ENCODE measurements at places on chromosomes 16 and 17.
A peak's percentile ranks its signal among the peaks of the same experiment; 100 is the strongest.

DNA sequence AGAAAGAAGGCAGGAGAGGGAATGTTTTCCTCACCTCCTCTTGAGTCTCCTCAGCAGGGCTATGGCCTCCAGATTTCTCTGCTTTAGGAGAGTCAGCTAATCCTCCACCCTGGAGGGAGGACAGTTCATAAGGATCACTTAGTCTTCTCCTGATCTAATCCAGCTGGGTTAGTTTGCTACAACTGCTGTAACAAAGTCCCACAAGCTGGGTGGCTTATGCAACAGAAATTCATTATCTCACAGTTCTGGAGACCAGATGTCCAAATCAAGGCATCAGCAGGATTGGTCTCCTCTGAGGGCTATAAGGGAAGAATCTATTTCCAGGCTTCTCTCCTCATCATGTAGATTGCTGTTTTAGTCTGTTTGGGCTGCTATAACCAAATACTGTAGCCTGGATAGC, 40.6 kb upstream of the XYLT1 start:
- H3K4me3 ChIP-seq: no peak overlapping the region
- H3K36me3 ChIP-seq: no peaks in the 10 kb centered on the region
- H3K27me3 ChIP-seq: no peaks in the 10 kb centered on the region
- no peaks in the 10 kb centered on the region for H3K4me1 ChIP-seq
- no peak for DNase-seq

GRCh38 chr16:3289998-3290673, 6.8 kb downstream of the ZNF263 start:
- DNase-seq: no peak
- H3K4me3 ChIP-seq: peak overlapping the region; percentile 65
- peaks cover under 1% of the 10 kb centered on the region for H3K4me1 ChIP-seq
- H3K27ac ChIP-seq: no peak overlapping the region
- peaks cover 76% of the 10 kb centered on the region for H3K36me3 ChIP-seq
- no peaks in the 10 kb centered on the region for H3K27me3 ChIP-seq

GRCh38 chr16:8358937-8359336, 231.4 kb downstream of the TMEM114 start:
- no peak overlapping the region for H3K4me3 ChIP-seq
- DNase-seq: no peak
- H3K4me1 ChIP-seq: no peaks in the 10 kb centered on the region
- H3K27me3 ChIP-seq: no peaks in the 10 kb centered on the region
- no peak overlapping the region for H3K27ac ChIP-seq

DNA sequence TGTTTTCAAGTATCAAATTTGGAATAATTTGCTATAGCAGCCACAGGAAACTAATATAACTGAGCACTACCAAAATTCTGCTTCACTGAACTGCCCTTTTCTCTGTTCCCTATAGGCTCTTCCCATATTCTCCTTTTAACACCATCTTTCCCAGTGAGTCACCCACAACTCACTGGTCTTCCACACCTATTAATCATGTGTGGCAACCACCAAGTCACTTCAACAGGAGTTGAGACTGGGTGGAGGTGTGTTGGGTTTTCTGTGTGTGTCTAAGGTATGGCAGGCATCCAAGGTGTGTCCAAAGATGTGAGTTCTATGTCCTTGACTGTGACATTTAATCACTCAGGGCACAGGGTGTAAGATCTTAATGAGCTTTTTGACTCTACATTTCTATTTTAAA, 610.0 kb upstream of the CDH11 start:
- no peaks in the 10 kb centered on the region for H3K4me1 ChIP-seq
- H3K4me3 ChIP-seq: no peak overlapping the region
- H3K27me3 ChIP-seq: no peaks in the 10 kb centered on the region
- DNase-seq: no peak
- H3K36me3 ChIP-seq: no peaks in the 10 kb centered on the region

- no peaks in the 10 kb centered on the region for H3K36me3 ChIP-seq
- no peak overlapping the region for H3K4me3 ChIP-seq
- H3K4me1 ChIP-seq: no peaks in the 10 kb centered on the region
Observed at GRCh38 chr17:39141915-39142664, 9.3 kb downstream of the PLXDC1 start.

DNA sequence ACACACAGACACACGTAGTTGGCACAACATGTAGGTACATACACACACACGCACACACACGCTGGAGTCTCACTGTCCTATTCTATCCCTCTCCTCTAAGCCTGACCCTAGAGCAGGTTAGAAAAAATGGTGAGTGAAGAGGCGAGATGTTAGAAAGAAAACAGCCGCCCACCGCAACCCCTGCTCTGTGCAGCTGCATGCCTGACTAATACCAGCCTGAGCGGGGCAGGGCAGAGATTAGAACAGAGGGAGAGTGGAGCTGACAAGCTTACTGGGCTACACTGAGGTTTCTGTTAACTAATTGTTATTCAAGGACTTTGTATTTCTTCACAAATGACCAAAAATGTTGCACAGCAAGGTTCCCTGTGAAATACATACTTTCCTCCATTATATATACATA, 59.8 kb downstream of the AMFR start:
- no peak overlapping the region for H3K27ac ChIP-seq
- peaks cover 20% of the 10 kb centered on the region for H3K36me3 ChIP-seq
- H3K27me3 ChIP-seq: no peaks in the 10 kb centered on the region
- H3K4me1 ChIP-seq: peaks cover 20% of the 10 kb centered on the region
- no peak overlapping the region for H3K4me3 ChIP-seq

All from liver (tissue), 10 donors.